ENCODE measurements at places on chromosomes 4 and X. TPM values are rescaled to one million over a fixed set of nuclear protein-coding genes. Genes with fewer than 3 reads are reported as not detected.
A peak's percentile ranks its signal among the peaks of the same experiment; 100 is the strongest.

DNA sequence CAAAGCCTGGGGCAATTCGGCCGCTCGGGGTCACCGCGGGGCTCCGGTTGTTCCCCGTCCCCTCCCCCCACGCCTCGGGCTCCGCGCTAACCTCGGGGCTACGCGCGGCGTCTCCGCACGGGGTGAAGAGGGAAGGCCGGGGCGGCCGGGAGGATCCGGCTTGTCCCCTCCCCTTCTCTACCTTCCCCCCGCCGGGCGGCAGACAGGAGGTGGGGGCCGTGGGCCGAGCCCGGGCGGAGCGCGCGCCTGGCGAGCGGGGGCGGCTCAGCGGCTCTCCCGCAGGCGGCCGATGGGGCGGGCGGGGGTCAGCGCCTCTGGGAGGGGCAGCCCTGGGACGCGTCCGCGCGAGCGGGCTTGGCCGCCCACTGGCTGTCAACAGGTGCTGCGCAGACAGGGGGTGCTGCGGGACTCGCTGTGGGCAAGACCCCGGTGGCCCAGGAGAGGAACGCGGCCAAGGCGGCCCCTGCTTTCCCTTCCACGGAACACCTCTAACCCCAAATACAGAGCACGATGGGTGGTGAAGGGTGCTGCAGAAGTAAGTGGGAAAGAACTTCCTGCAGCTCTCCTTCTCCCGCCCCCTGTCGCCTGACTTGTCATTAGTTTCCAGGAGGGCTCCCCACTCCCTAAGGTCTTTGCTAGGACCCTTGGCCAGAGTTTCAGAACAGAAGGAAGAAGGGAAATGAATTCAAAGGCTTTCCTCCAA is at the start of gene PDGFC:
TSS of gene PDGFC (minus strand) at position 124 of the 703 bp plus-strand sequence. CDS start 896 bp downstream, outside the sequence.
- no peaks in the 10 kb centered on the region for H3K36me3 ChIP-seq
- peaks cover 56% of the 10 kb centered on the region for H3K27me3 ChIP-seq
- no peak within 1 kb of the TSS for H3K27ac ChIP-seq
- DNase-seq: peak; percentile 32
- H3K4me3 ChIP-seq: peak within 1 kb of the TSS; percentile 23
- peaks cover 6% of the 10 kb centered on the region for H3K4me1 ChIP-seq

The BTK gene
- total RNA-seq: not detected

The SLITRK4 gene
- not detected for total RNA-seq

The MAGEC2 gene
- not detected for total RNA-seq

DNA sequence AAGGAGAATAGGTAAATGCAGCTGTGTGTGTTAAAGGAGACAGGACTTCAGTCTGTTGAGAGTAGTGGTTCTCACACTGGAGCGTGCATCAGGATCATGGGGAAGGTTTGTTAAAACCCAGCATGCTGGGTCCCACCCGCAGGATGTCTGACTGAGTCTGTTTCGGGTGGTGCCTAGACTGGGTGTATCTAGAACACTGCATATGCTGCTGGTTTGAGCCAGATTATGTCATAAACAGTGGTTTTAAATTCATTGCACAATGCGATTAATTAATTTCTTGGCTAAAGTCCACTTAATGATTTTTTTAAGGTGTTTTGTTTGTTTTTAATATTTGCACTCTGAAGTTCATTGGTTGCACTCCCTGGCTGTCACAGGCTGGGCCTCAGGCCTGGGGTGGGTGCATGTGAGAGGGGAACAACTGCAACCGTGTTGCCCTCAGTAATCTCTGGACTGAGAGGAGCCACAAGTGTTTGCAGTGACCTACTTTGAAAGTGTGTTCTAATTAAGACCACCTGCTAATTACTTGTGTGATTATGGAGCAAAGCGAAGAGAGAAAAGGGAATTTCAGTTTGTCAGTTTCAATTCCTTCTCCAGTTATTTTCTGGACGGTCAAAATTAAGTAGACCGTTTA is 8.3 kb downstream of the HCCS start:
- no peak overlapping the region for H3K27ac ChIP-seq
- no peak for DNase-seq
- H3K4me3 ChIP-seq: no peak overlapping the region
- H3K36me3 ChIP-seq: peaks cover 41% of the 10 kb centered on the region
- no peaks in the 10 kb centered on the region for H3K4me1 ChIP-seq
- no peaks in the 10 kb centered on the region for H3K27me3 ChIP-seq

DNA sequence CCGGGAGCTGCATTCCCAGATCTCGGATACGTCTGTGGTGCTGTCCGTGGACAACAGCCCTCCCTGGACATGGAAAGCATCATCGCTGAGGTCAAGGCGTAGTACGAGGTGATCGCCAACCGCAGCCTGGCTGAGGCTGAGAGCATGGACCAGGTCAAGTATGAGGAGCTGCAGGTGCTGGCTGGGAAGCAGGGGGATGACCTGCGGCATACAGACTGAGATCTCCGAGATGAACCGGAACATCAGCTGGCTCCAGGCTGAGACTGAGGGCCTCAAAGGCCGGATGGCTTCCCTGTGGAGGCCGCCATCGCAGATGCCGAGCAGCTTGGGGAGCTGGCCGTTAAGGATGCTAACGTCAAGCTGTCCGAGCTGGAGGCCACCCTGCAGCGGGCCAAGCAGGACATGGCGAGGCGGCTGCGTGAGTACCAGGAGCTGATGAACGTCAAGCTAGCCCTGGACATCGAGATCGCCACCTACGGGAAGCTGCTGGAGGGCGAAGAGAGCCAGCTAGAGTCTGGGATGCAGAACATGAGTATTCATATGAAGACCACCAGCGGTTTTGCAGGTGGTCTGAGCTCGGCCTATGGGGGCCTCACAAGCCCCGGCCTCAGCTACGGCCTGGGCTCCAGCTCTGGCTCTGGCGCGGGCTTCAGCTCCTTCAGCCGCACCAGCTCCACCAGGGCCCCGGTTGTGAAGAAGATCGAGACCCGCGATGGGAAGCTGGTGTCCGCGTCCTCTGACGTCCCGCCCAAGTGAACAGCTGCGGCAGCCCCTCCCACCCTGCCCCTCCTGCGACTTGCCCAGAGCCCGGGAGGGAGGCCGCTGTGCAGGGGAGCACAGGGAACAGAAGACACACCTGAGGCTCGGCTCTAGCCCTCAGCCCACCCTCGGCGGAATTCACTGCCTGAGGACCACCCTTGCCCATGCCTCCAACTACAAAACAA is 29.4 kb upstream of the GABRA3 start:
- H3K27ac ChIP-seq: no peak overlapping the region
- H3K36me3 ChIP-seq: no peaks in the 10 kb centered on the region
- no peaks in the 10 kb centered on the region for H3K4me1 ChIP-seq
- H3K4me3 ChIP-seq: no peak overlapping the region
- H3K27me3 ChIP-seq: no peaks in the 10 kb centered on the region

GRCh38 chr4:26457412-26457811 is 32.9 kb downstream of the CCKAR start:
- no peaks in the 10 kb centered on the region for H3K27me3 ChIP-seq
- H3K4me3 ChIP-seq: no peak overlapping the region
- no peak overlapping the region for H3K27ac ChIP-seq

DNA sequence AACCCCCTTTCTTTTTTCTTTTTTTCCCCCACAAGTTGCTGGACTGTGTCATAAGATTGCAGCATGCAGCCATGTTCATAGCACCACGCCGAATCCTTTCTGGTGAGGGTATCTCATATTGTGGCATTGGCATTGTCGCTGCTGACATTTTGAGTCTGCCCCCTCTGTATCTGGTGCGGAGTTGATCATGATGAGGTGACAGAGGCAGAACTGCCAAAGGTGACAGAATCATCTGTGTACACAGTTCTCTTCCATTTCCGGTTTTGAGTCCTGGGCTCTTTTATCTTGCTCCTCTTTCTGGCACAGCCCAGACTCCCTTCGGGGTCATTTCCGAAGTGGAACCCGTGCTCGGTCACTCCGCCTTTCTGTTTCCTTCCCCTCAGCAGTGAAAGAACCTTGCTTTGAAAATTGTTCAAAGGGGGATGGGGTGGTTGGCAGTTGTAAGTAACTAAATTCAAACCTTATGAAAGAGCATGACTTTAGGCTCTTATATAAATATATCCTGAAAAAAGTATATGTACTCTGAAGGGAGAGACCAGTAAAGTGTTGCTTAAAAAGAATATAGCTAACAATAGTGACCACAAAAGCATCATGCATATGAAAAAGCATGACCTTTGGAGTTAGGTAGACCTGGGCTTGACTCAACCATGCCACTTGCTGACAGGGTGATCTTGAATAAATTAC is 55.0 kb upstream of the BMP2K start:
- H3K4me1 ChIP-seq: peaks cover 19% of the 10 kb centered on the region
- H3K27me3 ChIP-seq: no peaks in the 10 kb centered on the region
- peak overlapping the region; percentile 29 for H3K27ac ChIP-seq

The RHOXF2B gene
- total RNA-seq: not detected

The ZFP42 gene
- total RNA-seq: not detected

DNA sequence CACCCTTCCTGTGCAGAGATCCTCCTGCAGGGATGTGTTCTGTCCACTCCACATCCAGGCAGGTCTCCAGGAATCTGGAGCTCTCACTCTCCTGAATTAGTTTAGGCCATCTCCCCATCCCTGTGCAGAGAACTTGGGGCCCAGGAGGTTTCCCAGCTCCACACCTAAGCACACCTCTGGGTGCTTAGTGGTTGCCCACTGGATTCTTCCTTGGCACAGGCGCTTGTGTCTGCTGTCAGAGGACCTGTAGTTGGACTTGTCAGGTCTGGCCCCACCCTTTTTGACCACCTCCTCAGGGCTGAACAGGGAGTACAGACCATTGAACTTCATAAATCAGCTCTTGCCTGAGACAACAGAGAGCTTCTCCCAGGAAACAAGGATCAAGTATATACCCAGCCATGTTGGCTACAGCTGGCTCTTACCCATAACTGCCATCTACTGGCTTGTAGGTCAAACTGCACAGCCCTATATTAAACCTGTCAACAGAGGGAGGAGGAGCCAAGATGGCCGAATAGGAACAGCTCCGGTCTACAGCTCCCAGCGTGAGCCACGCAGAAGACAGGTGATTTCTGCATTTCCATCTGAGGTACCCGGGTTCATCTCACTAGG is 275.5 kb downstream of the PPARGC1A start:
- H3K4me3 ChIP-seq: no peak overlapping the region
- H3K4me1 ChIP-seq: no peaks in the 10 kb centered on the region
- H3K36me3 ChIP-seq: no peaks in the 10 kb centered on the region
- no peak overlapping the region for H3K27ac ChIP-seq
- peak; percentile 4 for DNase-seq

The FAM9B gene
- not detected for total RNA-seq
